ENCODE measurements at places on chromosomes 2 and 18. TPM values are rescaled to one million over a fixed set of nuclear protein-coding genes. Genes with fewer than 3 reads are reported as not detected.

GREB1L gene
- total RNA-seq = 6.9 TPM

XDH gene
- 0.71 TPM for total RNA-seq

TTN gene
- total RNA-seq = 12.1 TPM

RAB6D gene
- not detected for total RNA-seq

CNGA3 gene
- total RNA-seq = 4.3 TPM

MAP3K20 gene
- 255 TPM for total RNA-seq

Data from sigmoid colon (tissue), 7 donors.